CD8-positive, alpha-beta T cell (primary cell): ENCODE measurements at places on chromosomes 4 and X. TPM values are rescaled to one million over a fixed set of nuclear protein-coding genes. Genes with fewer than 3 reads are reported as not detected.

MYOZ2 gene
- not detected for total RNA-seq

NUDT11 gene
- 1.6 TPM for total RNA-seq

SPOCK3 gene
- total RNA-seq = not detected

GLRA2 gene
- not detected for total RNA-seq

RBM46 gene
- total RNA-seq = not detected

PDE5A gene
- 0.25 TPM for total RNA-seq

TRIM60 gene
- total RNA-seq = not detected

DNA sequence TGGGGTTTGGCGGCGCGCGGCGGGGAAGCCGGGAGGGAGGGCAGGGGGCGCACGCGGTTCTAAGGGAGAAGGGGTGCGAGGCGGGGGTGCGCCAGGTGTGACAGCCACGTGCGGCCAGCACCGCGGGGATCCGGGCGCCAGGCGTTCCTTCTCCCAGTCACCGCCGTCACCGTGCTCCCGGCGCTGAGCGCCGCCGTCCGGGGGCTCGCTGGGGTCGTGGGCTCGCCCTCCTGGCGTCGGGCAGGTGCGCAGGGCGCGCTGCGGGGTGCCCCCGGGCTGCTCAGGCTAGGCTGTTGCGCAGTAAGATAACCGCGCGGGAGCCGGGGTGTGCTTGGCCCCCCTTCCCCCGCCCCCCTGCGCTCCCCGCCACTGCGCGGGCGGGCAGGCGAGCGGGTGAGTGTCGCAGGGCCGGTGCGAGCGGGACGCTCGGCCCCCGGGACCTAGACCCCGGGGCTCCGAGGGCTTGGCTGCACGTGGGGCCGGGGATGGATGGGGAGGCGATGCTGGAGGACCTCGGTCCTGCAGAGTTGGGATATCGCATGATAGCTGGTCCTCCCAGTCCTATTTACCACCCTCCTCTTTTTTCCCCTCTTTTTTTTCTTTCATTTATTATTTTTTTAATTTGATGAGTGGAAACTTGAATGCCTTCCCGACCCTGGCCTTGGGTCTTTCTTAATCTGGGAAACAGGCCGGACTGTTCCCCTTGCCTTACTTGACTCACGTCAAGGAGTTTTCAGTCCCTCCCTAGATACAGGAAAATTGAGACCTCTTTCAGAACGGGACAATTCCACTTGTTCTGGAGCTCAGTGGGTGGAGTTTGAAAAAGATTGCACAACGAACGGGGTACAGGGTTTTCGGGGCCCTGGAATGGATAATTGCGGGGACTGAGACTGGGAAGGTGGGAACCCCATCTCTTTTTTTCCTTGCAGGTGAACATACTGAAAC, 797 bp downstream of the TXLNG start:
- peak; percentile 6 for DNase-seq

- DNase-seq = no peak
Measured at GRCh38 chrX:12721042-12721441, 70.2 kb upstream of the PRPS2 start.

GRCh38 chr4:89837993-89838390, 1.0 kb upstream of the SNCA start:
- no peak for DNase-seq

DNA sequence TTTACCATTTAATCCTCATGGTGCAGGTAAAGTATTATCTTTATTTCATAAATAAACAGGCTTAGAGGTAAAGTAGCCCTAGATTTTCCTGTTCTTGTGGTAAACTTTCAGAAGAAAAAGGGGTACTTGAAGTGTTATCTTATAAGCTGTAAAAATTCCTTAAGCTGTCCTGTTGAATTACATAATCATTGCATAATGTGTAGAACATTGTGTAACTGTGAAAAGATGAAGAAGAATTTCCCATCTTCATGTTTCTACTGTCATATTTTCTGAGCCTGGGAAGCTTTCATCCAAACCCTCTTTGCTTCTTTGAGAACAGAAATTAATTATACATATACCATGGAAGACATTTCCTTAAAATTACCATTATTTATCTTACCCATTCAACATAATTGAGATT, 90.5 kb downstream of the ELOVL6 start:
- no peak for DNase-seq

DNA sequence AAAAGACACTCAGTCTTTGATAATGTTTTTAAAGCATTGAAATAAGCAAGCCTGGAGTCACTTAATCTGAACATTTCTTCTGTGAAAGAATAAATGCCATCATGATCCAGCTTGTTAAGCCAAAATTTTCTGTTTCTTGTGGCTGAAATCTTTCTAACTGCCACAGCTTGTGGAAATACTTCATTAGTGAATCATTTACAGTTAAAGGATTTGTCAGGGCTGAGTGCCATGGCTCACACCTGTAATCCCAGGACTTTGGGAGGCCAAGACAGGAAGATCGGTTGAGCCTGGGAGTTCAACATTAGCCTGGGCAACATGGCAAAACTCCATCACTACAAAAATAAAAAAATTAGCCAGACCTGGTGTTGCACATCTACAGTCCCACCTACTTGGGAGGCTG, 93.3 kb upstream of the PDE5A start:
- DNase-seq = no peak

GRCh38 chrX:124507246-124507645, 160.9 kb downstream of the SH2D1A start:
- no peak for DNase-seq

- DNase-seq = no peak
Measured at GRCh38 chr4:173860094-173860493, 330.1 kb upstream of the HAND2 start.

GRCh38 chr4:30844861-30845582, 124.9 kb downstream of the PCDH7 start:
- DNase-seq = no peak

GRCh38 chrX:25020905-25021449, 5.2 kb upstream of the ARX start:
- no peak for DNase-seq

DNA sequence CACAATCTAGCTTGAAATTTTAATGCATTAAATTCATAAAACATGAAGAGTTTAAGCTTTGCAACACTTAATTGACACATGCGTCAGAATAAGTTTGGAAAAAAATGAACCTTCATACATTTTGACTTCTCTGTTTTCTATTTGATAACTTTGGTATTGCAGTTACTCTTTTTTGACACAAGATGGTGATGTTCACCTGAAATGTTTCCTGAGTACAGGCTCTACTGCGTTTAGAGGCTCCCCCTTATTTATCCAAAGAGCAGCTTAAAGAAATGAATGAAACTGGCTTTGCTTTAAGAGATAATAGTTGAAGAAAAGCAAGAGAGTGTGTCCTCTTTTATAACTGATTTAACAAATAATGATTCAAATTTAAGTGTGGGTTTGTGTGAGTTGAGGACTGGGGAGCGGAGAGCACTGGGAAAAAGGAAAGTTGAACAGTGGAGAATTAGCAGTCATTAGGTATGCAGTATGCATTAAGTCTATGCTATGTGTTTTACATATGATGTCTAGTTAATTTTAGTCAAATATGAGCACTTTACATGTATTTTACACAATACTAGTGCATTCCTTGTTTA, 180.6 kb upstream of the NUDT6 start:
- no peak for DNase-seq

DNA sequence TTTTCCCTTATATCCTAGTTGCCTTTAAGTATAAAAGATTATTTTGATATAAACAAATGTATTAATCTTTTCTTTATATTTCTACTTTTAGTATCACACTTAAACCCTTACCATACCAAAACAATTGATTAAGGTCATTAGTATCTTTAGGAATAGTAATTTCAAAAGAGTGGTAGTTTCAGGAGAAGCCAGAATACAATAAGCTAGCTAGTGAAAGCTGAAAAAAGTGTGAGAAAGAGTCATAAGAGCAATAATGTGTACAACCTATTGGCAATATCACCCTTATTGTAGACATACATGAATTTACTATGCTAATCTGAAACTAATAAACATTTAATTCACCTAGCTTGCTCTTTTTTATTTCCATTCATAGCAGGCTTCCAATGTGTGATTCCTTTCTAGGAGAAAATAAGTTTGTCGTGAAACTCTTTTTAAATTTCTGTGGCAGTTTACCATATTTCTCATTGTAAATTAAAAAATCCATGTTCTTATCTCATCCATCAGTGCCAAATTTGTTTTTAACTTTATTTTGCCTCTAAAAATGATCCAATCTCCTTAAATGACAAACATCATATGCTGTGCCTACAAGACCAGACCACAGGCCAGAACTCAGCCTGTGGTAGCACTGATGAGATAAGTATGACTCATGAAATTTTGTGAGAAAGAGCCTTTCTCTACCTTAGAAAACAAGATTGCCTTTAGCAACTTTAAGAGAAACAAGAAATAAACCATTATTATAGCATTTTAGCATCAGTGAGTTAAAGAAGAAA, 8.1 kb downstream of the NEK1 start:
- DNase-seq = no peak

DNA sequence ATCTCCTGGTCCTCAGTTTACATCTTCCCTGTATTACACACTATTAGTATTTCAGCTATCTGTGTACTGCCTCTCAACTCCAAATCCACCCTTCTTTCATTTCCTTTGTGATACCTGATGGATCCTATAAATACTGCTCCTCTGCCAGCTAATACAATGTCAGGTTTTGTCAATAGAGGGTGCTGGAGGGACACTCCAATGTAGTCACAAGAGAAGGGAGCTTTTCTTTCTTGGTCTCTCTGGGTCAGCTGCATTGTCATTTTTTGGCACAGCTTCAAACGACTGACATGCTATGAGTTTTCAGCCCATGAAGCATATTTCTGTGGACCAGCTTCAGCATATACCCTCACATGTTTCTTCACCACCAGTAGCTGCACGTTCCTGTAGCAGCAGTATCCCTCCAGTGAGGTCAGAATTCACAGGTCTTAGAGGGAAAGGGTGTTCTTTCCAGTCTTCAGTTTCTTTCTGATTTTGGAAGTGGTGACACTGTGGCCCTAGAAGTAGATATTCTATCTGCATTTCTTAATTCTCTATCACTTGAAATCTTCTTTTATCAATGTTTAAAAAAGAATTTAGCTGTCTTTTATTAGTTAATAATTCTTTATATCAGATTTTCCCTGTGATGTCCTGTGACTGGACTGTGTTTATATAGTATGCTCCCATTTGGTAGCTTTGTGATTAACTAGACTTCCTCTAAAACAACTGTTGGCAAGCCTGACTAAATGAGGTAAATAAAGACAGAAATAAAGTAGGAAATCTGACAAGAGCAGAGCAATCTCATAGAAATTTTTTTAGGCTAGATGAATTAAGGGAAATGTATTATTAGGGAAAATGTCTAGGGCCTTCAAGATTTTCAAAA, 60.6 kb downstream of the GABRA2 start:
- no peak for DNase-seq

DNA sequence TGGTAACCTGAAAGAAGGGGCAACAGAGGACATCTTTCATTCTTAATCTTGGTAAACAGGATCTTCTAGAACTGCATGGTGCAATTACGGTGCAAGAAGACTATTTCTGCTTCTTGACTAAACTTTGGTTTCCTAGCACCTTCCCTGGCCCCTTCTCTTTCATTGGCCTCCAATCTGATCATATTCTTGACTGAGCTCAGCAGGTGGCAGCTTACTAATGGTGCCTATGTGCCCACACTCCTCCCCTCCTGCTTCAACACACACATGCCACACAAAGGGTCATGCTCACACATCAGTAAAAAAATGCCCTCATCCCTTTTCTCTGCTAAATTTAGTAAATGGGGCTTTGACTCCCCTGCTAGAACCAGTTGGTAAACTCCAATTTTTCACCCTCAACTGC, 400.5 kb upstream of the MAOA start:
- DNase-seq = no peak

- no peak for DNase-seq
Measured at GRCh38 chrX:16462912-16463311, 187.0 kb upstream of the S100G start.

DNA sequence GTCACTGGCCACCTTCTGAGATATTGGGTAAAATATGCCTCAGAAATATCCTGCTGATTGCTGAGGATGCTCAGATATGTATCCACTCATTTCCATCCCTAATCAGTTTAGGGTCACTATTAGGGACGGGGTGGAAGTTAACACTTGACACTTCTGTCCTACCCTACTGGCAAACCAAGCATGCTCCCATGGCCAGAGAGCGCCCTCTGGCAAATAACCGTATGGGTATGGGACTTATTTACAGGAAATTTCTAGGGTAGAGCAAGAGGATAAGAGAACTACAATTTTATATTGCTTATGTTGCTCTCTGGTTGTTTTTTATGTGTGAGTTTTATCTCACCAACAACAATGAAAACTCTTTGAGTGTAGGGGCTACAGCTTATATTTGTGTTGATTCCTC, 86.8 kb upstream of the TSPAN7 start:
- no peak for DNase-seq

- no peak for DNase-seq
Measured at GRCh38 chrX:105150557-105150956, 69.9 kb downstream of the TEX13A start.

DNA sequence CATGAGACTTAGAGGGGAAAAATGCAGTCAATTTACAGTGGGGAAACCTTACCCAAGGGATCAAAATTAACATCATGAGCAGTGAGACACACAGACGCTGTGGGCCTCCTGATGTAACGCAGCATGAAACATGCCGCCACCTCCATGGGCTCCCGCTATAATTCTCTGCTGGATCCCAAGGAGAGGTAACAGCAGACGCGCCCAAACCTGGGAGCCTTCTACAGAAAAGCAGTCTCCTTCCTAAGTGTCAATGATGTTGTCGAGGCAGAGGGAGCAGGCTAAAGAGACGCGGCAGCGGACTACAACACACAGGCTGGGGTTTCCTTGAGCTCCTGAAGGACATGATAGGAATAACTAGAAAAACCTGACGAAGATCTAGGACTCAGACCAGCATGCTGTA, 142.3 kb downstream of the AFAP1 start:
- no peak for DNase-seq

- DNase-seq = no peak
Measured at GRCh38 chr4:1172228-1172851, at the start of gene SPON2. TSS of gene SPON2 (minus strand) at chr4:1172583.
